ENCODE measurements at places on chromosomes 12 and 14.

DNA sequence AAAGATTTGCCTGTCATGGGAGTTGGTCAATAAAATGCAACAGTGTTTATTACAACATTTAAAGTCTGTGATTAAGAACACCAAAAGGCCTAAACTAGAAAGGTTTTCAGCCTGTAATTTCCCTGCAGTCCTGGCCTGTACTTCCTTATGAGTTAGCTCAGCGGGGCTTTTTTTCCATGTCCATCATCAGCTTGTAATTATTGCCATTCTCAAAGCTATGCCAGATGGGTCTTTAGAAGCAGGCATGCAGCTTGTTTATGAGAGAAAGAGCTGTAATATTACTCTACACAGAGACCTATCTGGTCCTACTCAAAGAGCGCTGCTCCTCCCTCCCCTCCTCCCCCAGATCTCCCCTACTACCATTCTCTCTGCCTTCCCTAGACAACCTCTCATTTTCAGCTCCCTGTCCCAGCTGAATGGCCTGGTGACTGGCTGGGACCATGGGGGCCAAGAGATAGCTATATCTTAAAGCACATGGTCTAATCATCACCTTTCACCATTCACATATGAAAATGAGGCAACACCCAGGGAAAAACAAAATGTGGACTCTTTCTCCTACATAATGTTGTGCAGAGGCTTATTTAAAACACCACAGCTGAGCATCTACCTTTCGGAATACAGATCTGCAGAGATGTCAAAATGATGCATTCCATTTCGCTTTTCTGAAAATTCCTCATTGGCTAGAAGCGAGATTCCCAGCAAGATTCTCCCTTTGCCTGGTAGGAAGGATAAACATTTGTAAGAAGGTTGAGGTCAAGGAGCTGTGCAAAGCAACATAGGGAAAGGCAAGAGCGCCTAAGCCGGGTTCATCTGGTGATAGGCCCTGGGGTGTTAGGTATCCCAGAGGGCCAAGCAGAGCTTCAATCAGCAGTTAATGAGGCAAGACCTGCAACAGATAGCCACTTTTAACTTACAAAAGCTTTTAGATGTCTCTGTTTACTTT is 209.7 kb upstream of the CDKN3 start:
- DNase-seq: no peak

GRCh38 chr14:55730592-55731310 is 150.7 kb downstream of the KTN1 start:
- no peak for DNase-seq

- no peak for DNase-seq
These were observed 2.5 kb downstream of the MYH7 start for GRCh38 chr14:23432946-23433345.

DNA sequence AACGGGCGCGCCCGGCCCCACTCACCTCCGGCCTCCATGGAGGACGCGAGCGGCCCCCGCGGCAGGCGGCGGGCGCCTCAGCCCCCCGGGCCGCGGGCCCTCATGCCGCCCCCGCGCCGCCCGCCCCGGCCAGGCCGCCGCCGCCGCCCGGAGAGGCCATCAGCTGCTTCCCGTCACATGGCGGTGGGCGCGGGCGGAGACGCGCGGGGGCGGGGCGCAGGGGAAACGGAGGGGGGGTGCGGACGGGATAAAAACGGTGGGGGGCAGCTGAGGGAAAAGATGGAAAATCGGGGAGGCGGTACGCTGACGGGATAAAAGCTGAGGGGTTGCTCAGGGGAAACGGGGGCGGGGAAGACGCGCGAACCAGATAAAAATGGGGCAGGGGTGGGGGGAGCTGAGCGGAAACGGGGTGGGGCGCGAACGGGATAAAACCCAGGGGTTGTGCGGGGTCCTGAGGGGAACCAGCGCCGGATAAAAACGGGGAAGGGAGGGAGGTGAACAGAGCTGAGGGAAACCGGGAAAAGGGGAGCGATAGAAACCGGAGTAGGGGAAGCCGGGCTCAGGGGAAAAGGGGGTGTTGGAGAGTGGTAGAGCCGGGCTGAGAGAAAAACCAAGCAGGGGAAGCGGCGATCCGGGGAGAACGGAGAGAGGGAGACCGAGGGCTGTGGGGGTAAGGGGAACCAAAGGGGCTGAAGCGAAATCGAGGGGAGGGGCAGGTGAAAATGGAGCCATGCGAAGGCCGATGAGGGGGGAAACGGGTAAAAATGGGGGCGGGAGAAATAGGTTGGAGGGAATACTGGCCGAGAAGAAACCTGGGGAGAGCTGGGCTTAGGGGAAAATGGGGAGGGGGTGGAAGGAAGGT is at the start of gene WSB2:
TSS of gene WSB2 (minus strand) at position 169 of the 862 bp plus-strand sequence. CDS start at position 38, 131 bp downstream.
- peak; percentile 8 for DNase-seq

DNA sequence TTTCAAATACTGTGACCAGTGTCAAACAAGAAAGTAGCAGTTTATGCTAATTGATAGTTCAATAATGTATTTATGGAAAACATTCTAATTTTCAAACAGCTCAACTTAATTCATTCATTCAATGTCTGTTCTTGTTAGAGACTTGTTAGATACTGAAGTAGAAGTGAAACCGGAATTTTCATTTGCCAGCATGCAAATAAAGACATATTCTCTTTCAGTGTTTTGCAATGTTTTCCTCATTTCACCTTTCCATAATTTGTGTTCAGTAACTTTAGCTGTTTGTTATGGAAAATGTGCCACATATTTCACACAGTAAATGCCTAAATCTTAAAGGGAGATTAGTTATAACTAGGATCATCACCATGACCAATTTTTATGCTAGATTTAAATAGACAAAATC is 21.2 kb downstream of the TAS2R50 start:
- no peak for DNase-seq

GRCh38 chr14:77258566-77258965 is 12.4 kb downstream of the NGB start:
- DNase-seq: no peak

GRCh38 chr12:69653703-69654102 is 43.0 kb upstream of the LRRC10 start:
- no peak for DNase-seq

DNA sequence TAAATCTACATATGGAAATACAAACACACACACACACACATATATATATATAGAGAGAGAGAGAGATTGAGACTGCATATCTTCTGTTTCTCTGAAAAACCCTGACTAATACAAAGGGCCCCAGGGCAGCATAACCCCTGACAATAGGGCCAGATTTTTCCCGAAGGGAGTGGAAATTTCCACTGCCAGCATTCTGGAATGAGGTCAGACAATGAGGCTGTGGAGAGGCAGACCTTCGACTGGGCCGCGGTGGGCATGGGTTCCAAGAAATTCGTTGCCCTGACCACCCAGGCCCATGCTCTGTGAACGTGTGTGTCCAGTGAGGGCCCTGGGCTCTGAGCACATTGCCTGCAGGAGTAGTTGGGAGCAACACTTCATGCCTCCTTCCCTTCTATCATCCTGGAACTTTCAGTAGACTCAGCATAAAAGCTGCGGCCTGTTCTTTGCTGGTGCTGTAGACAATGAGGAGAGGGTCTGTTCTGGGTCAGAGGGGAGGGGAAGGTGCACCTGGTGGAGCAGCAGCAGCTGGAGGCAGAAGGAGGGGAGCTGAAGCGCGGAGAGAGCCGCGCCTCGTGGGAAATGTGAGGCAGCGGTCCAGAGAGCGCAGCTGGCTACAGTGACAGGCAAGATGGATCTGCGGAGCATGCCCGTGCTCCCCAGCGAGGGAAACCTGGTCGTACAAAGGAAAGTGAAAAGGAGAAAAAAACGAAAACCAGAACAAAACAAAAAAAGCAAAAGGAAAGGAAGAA is 25.6 kb upstream of the CCDC60 start:
- no peak for DNase-seq

- DNase-seq: no peak
These were observed 3.4 kb downstream of the RTL1 start for GRCh38 chr14:100899884-100900771.
